ENCODE measurements at places on chromosomes 3 and 15.
A peak's percentile ranks its signal among the peaks of the same experiment; 100 is the strongest.

- no peak for DNase-seq
Observed at GRCh38 chr15:55891196-55891595, 102.2 kb downstream of the NEDD4 start.

GRCh38 chr15:39920510-39921273 is 626 bp upstream of the GPR176 start:
- DNase-seq = peak; percentile 86

DNA sequence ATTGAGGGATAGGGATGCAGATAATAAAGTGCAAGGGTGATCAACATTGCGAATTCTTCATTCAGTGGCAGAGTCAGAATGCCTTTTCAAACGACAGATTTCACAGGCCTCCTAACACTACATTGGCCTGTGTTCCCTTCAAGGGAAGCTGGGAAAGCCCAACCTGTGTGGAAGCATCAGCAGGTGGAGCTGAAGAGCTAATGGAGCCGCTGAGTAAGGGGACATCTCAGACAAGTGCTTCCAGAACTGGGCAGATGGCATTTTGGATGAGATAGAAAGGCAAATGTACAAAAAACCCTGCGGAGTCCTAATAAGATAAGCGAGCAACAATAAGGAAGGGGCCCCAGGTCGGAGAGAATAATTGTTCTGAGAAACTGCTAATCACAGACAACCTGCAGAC is 8.5 kb upstream of the SLC24A5 start:
- DNase-seq = peak; percentile 88

GRCh38 chr15:48090666-48091065 is 30.1 kb upstream of the SLC24A5 start:
- no peak for DNase-seq

DNA sequence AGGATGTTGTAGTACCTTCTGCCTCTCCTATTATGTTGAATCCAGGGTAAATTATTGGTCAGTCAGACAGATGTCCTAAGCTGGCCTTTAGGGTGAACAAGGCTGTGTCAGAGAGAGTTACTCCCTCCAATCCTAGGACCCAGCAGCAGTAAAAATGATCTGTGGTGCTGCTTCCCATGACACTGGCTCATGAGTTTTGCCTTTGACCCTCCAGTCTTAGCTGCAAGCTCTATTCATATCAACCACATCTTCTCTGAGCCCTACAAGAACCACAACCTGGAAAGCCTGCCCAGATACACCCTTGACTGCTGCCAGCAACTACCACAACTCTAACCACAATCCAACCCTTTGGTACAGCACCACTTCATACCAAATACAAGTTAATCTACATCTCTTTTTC is 27.2 kb upstream of the PHLDB2 start:
- no peak for DNase-seq

DNA sequence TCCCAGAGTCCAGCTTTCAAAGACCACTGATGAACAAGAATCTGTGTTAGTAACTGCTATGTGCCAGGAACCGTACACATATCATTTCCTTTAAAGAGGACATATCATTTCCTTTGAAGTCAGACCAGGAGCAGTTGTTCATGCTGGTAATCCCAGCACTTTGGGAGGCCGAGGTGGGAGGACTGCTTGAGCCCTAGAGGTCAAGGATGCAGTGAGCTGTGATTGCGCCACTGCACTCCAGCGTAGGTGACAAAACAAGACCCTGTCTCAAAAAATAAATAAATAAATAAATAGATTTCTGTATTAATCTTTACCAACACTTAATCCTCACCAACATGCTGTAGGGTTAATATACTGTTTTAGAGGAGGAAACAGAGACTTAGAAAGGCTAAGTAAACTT is 23.9 kb upstream of the CDV3 start:
- no peak for DNase-seq

GRCh38 chr15:64894395-64895056 is 17.2 kb upstream of the ANKDD1A start:
- peak; percentile 84 for DNase-seq

GRCh38 chr3:106692624-106693023 is 684.6 kb upstream of the CCDC54 start:
- no peak for DNase-seq

DNA sequence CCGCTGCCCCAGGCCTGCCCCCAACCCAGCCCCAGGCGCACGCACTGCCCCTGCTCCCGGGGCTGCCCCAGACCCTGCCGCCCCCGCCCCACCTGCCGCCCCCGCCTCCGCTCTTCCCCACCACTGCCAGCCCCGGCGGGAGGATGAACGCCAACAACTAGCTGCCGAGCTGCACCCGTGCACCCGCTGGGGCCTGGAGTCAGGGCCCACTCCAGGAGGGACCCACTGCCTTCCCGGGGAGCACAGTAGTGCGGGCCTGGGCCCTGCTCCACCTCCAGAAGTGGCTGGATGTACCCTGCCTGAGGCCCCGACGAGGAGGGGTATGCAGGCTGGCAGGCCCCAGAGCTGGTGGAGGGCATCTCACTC is 10.9 kb downstream of the ZBTB47 start:
- no peak for DNase-seq

DNA sequence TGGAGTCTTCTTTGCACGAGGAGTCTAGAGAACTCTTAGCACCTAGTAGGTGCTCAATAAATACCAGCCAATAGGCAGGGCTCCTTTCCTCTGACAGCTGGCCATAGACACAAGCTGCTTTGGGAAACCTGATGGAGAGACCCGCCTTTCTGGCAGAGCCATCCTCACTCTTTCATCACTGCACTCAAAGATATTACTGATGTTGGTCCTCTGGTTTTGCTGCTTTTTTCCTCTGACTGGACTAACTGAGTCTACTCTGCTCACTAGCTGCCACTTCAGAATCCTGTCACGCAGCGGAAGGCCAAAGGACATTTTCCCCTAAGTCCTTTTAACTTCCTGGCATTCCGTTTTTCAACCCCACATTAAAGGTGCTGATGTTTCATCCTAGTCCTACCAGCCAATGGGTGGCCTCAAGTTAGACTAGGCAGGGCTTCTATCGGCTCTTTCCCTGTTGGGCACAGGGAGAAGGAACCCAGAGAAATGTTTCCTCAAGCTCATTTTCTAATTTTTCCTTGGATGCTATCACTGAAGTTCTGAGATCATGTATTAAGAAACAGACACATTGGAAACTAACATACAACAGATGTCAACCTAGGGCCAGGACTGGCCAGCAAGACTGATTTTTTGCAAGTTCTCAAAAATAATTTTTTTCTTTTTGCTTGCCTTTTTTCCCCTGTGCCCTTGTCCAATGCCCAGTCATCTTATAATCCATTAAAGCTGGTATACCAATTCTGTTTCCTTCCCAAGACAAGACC is 132.8 kb upstream of the ICE2 start:
- DNase-seq = no peak

DNA sequence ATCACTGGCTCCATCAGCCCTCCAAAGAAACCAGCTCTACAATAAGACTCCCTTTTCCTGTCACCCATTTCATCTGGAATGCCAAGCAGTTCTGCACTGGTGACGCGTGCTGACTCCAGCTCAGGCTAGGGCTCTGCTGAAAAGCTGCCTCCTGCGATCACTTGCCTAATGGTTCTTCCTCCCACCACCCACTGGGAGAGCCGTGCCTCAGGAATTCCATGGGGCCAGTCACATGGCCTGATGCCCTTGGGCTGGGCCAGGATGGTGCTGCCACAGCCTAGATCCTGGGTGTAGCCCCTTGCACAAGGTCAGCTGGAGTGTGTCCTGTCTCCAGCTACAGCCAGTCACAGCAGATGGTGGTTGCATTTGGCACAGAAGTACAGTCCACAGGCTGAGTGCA is 98.9 kb downstream of the DNAJB8 start:
- DNase-seq = peak; percentile 74

- DNase-seq = no peak
Observed at GRCh38 chr3:177438596-177439220, 241.4 kb upstream of the TBL1XR1 start.

GRCh38 chr15:68091743-68092142 is 37.6 kb downstream of the PIAS1 start:
- DNase-seq = no peak

- no peak for DNase-seq
Observed at GRCh38 chr3:88038566-88038965, 20.2 kb downstream of the CGGBP1 start.

All from endodermal cell (in vitro differentiated cells).